ENCODE measurements at places on chromosomes 4 and X. TPM values are rescaled to one million over a fixed set of nuclear protein-coding genes. Genes with fewer than 3 reads are reported as not detected.

CHRDL1 gene
- not detected for total RNA-seq

GRCh38 chrX:24465532-24465865, 413 bp downstream of the PDK3 start:
- DNase-seq, result no peak

ASB5 gene
- total RNA-seq, result not detected

GRCh38 chr4:47667552-47667951, 170.3 kb downstream of the CORIN start:
- no peak for DNase-seq

WDR13 gene
- total RNA-seq, result 88.7 TPM

- no peak for DNase-seq
Measured at GRCh38 chrX:53195401-53195800, 29.6 kb downstream of the KDM5C start.

RPS6KA6 gene
- total RNA-seq, result 0.99 TPM

GRCh38 chr4:48237996-48238645, 31.5 kb downstream of the TEC start:
- DNase-seq, result peak; percentile 78

TCEANC gene
- total RNA-seq, result 3.2 TPM

GRCh38 chr4:27248829-27249228, 388.2 kb downstream of the STIM2 start:
- DNase-seq, result no peak

INTU gene
- total RNA-seq, result 1.3 TPM

GAGE2A gene
- not detected for total RNA-seq

ANTXR2 gene
- total RNA-seq, result 21.0 TPM

- no peak for DNase-seq
Measured at GRCh38 chrX:31551913-31552312, 480.1 kb upstream of the FTHL17 start.

TGIF2LX gene
- total RNA-seq, result not detected

TRPC5OS gene
- total RNA-seq, result not detected

DNA sequence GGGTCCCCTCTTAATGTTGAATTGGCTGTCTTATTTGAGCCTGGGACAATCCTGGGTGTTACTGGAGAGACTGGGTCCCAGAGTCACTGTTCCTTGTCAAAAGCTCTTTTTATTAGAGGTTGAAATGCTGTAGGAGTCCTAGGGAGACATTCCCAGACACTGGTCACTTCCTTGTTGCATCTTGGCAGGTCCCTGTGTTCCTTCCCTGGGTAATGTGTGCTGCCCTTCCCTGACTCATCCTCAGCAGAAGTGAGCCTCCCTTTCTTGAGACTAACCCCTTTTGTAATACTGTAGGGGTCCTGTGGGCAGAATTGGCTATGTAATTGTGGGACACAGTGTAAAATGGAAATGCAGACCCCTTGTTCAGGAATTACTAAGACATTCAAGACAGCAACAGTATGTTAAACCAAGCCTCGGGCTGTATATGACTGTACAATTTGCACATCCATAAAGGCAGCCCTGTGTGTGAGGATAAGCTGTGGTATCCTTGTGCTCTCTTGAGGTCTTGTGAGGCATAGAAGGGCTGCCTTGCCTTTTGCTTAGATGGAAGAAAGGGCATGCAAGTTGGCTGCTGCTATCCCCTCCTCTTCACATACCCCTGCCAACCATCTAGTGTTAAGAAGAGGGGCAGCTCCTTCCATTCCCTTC, 53.5 kb downstream of the DCLK2 start:
- DNase-seq, result no peak

DNA sequence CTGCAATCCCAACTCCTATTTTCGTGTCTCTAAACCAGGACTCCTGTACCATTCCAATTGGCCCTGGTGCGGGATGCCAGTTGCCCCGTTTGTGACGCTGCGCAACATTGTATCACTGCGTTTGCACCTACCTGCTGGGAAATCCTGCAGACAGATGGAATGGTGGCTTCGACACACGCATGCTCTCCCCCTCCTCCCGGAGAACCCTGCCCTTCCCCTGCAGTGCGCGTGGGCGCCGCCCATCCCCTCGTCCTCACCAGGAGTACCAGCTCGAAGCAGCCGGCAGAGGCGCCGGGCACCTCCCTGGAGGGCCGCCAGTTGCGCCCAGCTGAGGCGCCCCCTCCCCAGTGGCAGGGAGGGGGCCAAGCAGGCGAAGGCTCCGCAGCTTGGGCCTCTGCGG, 1.4 kb downstream of the DGKK start:
- no peak for DNase-seq

DNA sequence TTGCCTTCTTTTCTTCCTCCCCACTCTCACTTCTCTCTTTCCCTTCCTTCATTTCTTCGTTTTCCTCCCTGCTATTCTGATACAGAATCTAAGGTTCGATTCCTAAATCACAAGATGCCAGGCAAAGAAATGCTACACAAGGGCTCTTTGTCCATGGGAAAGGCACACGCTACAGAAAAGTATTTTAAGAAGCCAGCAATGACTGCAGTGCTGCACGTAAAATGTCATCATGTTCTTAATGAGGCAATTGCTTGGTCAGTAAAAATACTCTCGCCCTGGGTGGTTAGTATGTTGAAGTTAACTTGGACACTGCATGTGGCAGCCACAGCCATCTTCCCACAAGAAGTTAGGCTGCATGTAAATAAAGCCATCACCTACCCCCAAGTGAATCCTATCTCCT, 178.4 kb downstream of the DHX15 start:
- no peak for DNase-seq

BMX gene
- 208 TPM for total RNA-seq
